Daoy (cell line): ENCODE measurements at places on chromosomes 4 and X. TPM values are rescaled to one million over a fixed set of nuclear protein-coding genes. Genes with fewer than 3 reads are reported as not detected.

- DNase-seq, result no peak
Observed at GRCh38 chrX:124338733-124339514, 6.5 kb downstream of the TEX13D start.

DNA sequence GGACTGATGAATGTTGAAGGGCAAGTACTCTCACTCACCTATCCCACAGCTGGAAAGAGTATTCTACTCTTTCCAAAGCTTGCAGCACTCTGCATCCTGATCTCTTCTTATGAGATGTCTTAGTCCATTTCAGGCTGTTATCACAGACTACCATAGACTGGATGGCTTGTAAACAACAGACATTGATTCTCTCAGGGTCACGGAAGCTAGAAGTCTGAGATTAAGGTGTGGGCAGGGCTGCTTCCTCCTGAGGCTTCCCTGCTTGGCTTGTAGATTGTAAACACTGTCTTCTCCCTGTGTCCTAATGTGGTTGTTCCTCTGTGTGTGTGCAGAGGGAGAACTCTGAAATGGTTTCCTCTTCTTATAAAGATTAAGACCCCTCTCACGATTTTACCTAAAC, 131.2 kb downstream of the MXRA5 start:
- DNase-seq, result no peak

DNA sequence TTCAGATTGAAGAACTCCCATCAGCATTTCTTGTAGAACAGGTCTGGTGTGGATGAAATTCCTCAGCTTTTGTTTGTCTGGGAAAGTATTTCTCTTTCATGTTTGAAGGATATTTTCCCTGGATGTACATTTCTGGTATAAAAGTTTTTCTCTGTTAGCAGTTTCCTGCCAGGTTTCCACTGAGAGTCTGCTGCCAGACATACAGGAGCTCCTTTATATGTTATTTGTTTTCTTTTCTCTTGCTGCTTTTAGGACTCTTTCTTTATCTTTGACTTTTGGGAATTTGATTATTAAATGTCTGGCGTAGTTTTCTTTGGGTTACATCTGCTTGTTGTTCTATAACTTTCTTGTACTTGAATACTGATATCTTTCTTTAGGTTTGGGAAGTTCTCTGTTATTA, 486.5 kb downstream of the ARAP2 start:
- no peak for DNase-seq

The PCDH18 gene
- 1.5 and 2.6 TPM in 2 replicates for total RNA-seq

GRCh38 chr4:5976921-5977320, 41.3 kb downstream of the C4orf50 start:
- peak; percentile 74 for DNase-seq

The MMRN1 gene
- total RNA-seq, result not detected in 2 replicates

DNA sequence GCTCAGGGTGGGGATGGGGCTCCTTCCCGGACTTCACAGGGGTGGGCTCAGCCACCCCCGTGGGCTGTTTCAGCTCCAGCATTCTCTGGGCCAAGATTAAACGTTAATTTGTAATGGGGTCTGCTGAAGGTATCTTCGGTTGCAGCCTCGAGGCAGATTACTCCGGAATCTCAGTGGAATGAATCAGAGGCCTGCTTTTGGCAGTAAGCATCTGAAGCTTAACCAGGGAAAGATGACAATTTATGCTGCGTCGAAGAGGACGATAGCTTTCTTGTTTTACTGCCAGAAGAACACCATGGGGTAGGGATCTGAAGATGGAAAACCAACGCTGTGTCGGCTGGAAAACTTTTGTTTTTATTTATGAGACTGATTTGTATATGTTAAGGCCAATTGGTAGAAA, 129.2 kb upstream of the MSX1 start:
- DNase-seq, result no peak

GRCh38 chr4:120281581-120281980, 214.9 kb upstream of the MAD2L1 start:
- no peak for DNase-seq

- no peak for DNase-seq
Observed at GRCh38 chr4:4818415-4819212, 40.9 kb upstream of the MSX1 start.

DNA sequence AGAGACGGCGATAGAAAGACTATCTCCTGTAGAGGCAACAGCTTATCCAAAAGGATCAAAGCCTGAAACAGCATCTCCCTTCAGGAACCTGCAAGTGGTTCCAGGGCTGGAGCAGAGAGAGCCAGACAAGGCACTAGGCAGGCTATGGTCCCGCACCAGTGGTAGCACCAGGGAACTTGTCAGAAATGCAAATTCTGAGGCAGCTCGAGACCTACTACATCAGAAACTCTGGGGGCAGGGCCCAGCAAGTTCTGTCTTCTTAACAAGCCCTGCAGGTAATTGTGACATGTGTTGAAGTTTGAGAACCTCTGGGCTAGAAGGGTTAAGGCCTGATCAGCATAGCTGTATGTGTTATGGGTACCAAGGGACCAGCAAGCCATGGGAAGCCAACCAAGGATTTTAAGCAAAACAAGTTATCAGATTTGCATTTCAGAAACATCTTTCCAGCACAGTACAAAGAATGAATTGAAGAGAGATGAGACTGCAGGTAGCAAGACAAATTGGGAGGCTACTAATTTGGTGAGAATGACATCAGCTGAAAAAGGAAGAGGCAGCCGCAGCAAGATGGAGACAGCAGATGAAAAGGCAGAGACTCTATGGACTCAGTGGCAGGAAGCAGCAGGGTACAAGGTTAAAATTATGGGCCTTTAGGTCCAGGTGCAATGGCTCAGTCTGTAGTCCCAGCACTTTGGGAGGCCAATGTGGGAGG, 139.7 kb downstream of the TSPAN5 start:
- no peak for DNase-seq

DNA sequence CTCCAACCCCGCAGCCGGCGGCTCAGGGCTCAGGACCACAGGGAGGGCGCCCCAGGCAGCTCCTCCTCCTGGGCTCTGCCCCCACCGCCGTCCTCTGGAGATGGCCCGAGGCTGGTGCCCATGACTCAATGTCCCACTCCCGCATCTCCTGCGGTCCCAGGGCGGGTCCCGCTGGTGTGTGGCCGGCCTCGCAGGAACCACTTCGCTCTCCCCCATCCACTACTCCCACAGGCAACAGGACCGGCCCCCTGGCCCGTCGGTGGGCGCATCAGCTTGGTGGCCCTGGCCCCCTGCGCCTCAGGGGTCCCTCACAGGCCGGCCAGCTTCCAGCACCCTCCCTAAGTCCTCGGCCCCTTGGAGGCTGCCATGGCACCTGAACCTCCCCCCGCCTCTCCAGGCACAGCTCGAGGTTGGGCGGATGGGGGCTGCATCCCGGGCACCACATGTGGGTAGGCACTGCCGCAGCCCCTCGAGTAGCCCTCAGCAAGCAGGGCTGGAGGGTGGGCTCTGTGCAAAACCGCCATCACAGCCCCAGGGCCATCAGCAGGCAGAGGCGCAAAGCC, 22.8 kb upstream of the SPON2 start:
- DNase-seq, result peak; percentile 16
